ENCODE measurements at places on chromosomes 2 and 18. TPM values are rescaled to one million over a fixed set of nuclear protein-coding genes. Genes with fewer than 3 reads are reported as not detected.

Gene RGPD4
- 0.11 TPM for polyA plus RNA-seq

Gene PROC
- not detected for polyA plus RNA-seq

Gene CAPN14
- not detected for polyA plus RNA-seq

Gene PRKAG3
- polyA plus RNA-seq = 9.4 TPM

DNA sequence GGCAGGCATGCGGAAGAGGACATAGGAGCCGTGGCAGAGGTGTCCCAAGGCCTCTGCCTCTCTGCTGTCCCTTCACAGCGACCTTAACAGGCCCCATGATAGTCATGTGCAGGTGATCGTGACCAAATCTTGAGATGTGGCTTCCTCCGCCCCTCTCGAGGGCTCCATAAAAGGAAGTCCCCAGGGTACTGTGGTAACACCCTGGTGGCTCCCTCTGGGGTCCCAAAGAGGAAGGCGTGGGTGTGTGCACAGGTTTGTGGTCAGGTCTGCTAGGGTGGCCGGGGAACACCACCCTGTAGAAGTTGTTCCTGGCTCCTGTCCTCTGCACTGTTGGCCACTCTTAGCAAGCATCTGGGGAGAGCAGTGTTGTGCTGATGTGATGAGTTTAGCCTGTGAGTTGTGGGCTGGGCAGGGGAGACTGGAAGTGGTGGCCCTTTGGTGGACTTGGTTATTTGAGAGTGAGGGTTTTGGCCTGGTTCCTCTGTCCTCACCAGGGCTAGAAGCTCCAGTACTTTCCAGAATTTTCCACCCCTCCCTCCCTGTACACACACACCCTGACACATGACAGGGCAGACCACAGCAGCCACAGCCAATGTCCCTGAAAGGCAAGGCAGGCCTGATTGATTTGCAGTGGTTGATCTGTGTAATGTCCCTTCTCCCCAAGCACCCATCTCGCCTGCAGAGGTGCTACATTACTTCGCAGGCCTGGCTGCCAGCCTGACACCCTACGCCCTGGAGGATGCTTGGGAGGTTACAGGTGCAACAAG is 68.9 kb upstream of the BOD1L2 start:
- DNase-seq = no peak

- DNase-seq = no peak
Observed at GRCh38 chr18:47832348-47832747, 98.1 kb downstream of the SMAD2 start.

- DNase-seq = no peak
Observed at GRCh38 chr2:19228181-19228593, 130.2 kb downstream of the OSR1 start.

GRCh38 chr18:59910967-59911366 is 11.2 kb downstream of the PMAIP1 start:
- DNase-seq = no peak

DNA sequence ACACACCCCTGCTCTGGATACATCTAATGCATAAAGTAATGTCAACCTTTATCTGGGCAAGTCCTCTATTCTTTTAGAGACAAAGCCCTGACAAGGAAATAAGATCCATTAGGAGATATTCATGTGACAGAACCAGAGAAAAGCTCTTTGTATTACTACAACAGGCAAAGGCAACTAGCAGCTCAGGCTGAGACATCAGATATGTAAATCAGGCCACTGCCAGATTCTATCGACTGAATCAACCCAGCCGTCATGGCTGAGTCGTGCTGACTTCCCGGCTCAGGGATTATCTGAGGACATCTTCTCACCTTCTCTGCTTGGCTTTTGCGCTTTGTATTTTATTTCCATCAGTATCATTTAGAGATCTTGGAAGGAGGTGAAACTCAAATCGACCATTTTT is 294.5 kb downstream of the PLCL1 start:
- DNase-seq = no peak

- peak; percentile 70 for DNase-seq
Observed at GRCh38 chr18:3603421-3604234, 153.7 kb downstream of the TGIF1 start.

GRCh38 chr2:38074058-38074763 is 1.7 kb downstream of the CYP1B1 start:
- no peak for DNase-seq

- peak; percentile 88 for DNase-seq
Observed at GRCh38 chr2:1731963-1732768, 12.1 kb downstream of the PXDN start.

- DNase-seq = no peak
Observed at GRCh38 chr2:119463136-119463535, 31.5 kb downstream of the TMEM37 start.

- peak; percentile 88 for DNase-seq
Observed at GRCh38 chr18:48410095-48410920, 1.1 kb upstream of the ZBTB7C start.

DNA sequence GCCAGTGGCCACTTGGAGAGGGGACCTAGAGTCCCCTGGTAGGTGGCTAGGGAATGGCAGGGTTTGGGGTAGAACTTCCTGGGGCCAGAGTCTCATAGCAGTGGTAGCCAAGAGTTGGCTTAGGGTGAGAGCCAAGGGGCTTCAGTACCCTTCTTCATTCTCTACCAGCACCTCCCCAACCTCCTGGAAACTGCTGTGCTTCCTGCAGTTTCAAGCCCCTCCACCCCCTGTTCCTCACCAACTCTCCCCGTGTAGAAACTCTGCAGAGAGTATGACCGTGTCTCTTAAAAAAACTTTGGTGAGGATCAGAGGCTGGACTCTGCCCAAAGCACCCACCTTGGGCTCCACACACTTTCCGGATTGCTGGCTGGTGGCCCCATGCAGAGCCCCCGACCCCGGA is 159.6 kb downstream of the MSH2 start:
- DNase-seq = no peak

Data from muscle of arm (tissue), 14 donors.